ELF-1 (cell line): ENCODE measurements at places on chromosomes 1 and 21.

DNA sequence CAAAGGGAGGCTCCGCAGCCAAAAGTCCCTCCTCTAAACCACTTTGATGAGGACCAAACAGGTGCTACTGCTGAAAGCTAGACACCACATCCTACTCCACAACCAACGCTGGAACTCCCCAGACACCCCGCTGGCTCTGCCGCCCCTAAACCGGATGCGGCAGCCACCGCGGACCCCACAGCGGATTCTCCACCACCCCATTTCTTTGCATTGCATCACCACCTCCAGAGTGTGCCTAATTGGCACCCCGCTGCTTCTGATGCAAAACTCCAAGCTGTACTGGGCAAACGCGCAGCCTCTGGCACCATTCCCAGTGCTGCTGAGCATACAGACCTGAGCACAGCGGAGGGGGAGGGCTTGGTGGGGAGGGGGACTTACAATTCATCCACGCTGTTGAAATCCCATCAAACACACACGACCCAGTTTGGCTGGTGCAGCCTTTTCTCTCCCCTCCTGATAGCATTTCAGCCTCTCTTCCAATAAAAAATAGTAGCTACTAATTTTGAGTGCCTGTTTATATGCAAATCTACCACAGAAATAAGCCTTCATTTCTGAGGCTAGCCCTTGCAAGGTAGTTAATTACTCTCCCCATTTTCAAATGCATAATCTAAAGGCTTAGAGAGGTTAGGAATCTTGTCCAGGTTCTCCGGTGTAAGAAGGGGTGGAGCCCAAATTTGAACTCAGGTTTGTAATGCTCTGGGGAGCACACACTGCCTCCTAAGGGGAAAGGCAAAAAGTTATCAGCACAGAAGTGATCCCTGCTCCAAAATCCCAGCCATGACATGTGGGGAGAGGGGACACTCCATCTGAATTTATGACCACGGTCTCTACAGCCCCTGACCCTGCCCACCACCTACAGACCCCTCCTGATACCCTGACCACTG, 12.2 kb upstream of the RGS16 start:
- peak; percentile 64 for DNase-seq

- DNase-seq, result no peak
Observed at GRCh38 chr1:33876970-33877650, 13.2 kb downstream of the HMGB4 start.

GRCh38 chr1:42176902-42177519, 12.5 kb upstream of the GUCA2A start:
- peak; percentile 44 for DNase-seq

DNA sequence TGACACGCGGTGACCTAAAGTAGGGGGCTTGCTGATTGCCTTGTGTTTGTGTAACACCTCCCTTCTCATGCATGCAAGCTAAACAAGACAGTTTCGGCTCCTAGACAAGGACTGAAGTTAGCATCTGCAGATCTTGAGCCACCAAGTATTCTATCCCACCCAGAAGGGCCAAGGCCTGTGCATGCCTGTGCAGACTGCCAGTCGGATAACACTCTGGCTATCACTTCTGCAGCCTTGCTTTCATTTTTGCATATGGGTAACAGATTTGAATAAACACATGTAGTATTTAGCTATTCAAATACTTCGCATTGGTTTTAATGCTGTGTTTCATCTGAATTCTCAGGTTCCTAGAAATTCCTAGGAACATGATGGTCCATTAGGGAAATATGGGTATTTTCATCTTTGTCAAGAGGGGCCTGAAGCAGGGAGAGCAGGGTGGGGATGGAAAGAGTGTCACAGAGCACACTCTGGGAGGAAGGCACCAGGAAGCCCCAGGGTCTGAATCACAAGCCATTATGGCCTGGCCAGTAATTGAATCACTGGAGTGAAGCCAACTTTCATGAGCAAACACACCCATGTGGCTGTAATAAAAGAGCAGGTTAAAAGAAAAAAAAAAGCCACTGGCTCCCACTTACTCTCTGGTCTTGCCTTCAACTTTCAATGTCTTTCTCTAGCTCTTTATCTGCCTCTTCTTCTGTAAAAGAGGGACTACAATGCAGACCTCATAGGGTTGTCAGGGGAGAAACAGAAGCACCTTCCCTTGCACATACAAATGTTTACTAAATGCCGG, 28.3 kb downstream of the GADD45A start:
- no peak for DNase-seq

DNA sequence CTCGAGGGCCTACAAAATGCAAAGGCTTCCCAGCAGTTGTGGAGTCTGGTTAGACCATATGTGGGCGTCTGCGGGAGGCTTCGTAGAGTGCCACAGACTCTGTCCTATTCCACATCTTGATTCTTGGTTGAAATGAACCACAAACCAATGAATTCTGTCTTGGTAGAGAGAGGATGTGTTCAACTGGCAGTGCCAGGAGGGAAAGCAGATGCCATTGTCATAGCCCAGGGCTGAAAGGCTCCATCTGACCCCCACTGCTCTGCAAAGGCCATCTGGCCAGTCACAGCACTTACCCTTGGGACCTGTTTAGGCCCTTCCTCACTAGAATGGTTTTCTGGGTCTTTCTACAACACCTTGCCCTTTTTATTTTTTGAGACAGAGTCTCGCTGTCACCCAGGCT, 22.1 kb downstream of the ACOT11 start:
- DNase-seq, result no peak
